ENCODE measurements at places on chromosomes 2 and 18.

DNA sequence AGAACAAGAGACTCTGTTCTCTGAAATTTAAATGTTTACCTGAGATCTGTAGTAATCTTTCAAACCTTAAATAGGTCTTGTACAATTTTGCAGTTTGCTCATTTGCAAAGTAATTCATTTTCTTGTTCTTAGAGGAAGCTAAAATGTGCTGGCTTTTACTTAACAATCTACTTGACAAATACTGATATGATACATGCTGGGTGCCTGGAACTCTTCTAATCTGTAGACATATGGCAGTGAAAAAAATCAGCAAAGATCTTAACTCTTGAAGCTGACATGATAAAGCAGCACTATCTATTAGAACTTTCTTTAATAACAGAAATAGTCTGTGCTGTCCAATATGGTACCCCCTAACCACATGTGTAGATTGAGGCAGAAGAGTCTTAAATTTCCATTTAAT is 1352.8 kb upstream of the SLC39A10 start:
- no peak for DNase-seq

- no peak for DNase-seq
Measured at GRCh38 chr2:19895535-19895934, 6.2 kb downstream of the TTC32 start.

- no peak for DNase-seq
Measured at GRCh38 chr2:234334756-234335155, 162.1 kb downstream of the ARL4C start.

- no peak for DNase-seq
Measured at GRCh38 chr2:198483051-198483450, 678.7 kb downstream of the PLCL1 start.

DNA sequence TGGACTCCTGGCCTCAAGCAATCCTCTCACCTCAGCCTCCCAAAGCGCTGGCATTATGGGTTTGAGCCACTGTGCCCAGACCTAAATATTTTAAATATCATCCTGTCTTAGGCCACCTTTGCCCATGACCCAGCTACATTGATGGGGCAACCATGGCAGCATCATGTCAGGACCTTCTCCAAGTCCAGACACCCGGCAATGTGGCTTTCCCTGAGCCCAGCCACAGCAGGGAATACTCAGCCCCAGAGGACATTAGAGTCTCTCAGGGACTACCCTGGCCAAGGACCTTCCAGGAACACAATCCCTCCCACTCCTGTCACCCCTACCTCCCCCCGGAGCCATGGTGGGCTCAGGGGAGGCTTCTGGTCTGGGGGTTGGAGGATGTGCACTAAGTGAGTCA is 72.8 kb downstream of the SMAD7 start:
- no peak for DNase-seq

- no peak for DNase-seq
Measured at GRCh38 chr2:88709181-88709631, 17.7 kb downstream of the RPIA start.

GRCh38 chr18:13331846-13332245 is 113.3 kb downstream of the LDLRAD4 start:
- no peak for DNase-seq

DNA sequence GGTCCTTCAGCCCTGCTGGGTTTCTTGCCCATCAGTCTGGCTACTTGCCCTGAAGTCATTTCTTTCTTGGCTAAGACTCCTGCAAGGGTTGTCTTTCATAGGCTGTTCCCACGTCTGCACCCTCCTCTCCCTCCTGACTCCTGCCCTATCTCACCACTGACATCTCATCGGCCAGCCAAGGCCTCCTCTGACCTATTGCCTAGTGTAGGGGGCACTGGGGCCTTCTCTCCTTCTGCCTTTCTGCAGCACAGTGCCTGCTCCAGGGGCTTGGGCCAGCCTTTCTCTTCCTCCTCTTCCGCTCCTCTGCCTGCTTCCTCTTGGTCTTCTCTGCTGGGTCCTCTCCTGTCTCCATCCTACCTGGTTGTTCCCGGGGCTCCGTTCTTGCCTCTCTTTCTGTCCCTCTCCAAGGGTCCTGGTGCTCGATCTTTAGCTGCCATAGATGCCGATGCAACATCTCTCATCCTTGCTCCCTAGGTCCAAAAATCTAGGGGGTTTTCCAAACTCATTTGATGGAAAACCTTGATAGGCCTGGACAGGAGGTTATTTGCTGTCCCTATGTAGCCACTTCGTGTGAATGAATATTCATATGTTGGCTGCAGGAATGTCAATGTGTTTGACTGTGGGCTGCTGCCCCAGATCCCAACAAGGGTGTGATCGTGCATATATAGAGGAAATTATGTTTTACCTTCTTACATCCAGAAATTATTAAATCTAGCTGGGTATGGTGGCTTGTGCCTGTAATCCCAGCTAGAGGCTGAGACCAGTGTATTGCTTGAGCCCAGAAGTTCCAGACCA is 9.7 kb upstream of the NT5DC4 start:
- DNase-seq, result no peak

DNA sequence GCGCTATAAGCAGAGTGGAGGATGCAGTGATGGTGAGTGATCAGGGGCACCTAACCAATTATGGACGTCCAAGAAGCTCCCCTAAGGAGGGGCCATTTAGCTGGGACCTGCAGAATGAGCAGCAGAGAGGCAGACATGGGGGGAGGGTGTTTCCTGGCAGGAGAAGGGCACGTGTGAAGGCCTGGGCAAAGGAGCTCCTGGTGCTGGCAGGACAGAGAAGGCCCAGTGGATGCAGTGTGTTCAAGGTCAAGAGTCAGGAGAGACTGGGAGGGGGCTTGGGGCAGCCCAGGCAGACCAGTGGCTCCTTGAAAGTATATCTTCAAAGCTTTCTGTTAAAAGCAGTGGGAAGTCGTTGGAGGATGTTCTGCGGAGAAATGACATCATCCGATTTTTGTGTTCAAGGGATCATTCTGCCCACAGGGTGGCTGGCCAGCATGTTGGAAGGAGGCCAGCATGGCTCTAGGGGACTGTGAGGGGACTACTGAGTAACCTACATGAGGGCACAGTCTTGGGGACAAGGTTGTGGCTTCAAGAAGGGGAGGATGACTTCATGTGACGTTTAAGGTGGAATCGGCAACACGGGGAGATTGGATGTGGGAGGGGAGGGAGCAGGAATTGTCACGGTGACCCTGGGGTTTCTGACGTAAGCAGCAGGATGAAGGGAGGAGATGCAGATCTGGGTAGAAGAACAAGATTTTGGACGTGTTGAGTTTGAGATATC is 9.0 kb upstream of the CIB4 start:
- no peak for DNase-seq

DNA sequence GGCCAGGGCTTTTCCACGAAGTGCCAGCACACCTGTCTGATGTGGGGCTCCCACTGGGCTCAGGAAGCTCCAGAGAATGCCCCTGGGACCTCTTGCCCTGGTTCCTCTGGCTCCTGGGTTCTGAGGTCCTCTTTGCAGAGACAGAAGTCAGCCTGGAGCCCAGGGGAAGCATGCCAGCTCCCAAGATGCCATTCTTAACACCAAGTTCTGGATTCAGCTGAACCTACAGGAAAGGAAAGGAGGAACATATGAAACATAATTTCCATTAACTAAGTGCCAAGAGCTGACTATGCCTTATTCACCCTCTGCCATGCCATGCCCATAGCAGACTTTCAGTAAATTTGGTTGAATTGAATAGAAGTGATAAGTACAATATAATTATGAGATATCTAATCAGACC is 21.9 kb downstream of the FAM124B start:
- no peak for DNase-seq

- no peak for DNase-seq
Measured at GRCh38 chr2:205734436-205735037, 52.2 kb downstream of the NRP2 start.

- peak; percentile 54 for DNase-seq
Measured at GRCh38 chr2:30234180-30234971, 3.0 kb downstream of the LBH start.
